Activated T-helper 1 cell treated with anti-CD3 and anti-CD28 coated beads, Interleukin-12 subunit alpha, Interleukin-12 subunit beta, Interleukin-2, Interleukin-4 antibody, amounts not matched to agents 30 ng/mL and 10 ng/mL and 1 ng/mL, durations not matched to agents 14 hours and 24 hours and 36 hours (primary cell): ENCODE measurements at places on chromosomes 7 and 10. TPM values are rescaled to one million over a fixed set of nuclear protein-coding genes. Genes with fewer than 3 reads are reported as not detected.

GRCh38 chr7:35848725-35849124 lies 47.9 kb downstream of the SEPTIN7 start:
- no peak for DNase-seq

TBX20 gene
- 0.15 and 0.23 TPM in 2 replicates for total RNA-seq

GRCh38 chr7:89129600-89130375 lies 334.3 kb upstream of the TEX47 start:
- DNase-seq: no peak

DNA sequence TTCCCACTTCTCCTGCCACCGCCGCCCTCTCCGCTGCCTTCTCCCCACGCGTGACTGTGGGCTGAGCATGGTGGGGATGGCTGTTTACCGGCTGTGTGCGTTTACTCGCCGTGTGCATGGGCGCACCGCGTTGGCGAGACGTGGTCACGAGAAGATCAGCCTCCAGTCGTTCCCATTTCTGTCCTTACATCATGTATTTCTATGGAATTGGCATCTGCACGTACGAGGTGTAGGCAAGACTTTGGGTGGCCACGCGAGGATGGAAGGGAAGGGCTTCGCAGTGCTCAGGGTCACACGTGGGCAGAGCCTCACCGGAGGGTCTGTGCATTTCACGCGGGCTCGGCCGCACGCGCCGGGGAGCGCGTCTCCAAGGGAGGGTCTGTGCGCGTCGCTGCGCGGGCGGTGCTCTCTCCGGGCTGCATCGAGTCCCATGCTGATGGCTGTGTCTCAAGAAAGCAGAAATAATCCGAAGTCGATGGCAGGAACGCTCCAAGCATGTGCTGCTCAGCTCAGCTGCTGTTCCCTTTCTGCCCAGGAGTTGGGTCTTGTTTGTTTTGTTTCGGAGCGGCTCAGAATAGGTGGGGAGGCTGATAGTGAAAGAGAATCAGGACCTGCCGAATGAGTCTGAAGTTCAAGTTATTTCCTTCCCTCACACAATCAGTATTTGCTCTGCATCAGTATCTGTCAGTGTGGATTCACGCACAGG lies 973 bp downstream of the CAMK1D start:
- DNase-seq: peak; percentile 43

TRIM4 gene
- total RNA-seq: 22.1 and 24.1 TPM in 2 replicates

LIPF gene
- not detected in 2 replicates for total RNA-seq

GRCh38 chr7:137626469-137627067 lies 220.2 kb downstream of the DGKI start:
- DNase-seq: peak; percentile 9

DNA sequence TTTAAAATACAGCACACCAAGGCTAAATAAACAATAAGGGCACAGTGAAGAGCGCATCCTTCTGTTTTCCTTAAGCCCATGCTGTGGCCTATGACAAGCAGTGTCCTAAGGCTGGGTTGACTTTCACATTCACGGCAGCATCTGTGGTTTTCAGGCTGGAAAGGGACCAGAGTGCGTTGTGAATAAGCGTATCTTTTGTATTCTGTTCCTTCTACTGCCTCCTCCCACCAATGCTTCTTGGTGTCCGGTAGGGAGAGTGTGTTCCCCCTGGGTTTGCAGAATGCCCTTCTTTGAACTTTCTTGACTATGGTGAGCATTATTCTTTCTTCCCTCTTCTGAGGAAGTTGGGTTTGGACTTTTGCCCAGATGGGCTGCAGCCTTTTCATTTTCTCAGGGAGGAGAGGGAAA lies 73.6 kb downstream of the ABCA13 start:
- DNase-seq: no peak

GRCh38 chr10:71831646-71832552 lies 19.2 kb downstream of the PSAP start:
- no peak for DNase-seq

DNA sequence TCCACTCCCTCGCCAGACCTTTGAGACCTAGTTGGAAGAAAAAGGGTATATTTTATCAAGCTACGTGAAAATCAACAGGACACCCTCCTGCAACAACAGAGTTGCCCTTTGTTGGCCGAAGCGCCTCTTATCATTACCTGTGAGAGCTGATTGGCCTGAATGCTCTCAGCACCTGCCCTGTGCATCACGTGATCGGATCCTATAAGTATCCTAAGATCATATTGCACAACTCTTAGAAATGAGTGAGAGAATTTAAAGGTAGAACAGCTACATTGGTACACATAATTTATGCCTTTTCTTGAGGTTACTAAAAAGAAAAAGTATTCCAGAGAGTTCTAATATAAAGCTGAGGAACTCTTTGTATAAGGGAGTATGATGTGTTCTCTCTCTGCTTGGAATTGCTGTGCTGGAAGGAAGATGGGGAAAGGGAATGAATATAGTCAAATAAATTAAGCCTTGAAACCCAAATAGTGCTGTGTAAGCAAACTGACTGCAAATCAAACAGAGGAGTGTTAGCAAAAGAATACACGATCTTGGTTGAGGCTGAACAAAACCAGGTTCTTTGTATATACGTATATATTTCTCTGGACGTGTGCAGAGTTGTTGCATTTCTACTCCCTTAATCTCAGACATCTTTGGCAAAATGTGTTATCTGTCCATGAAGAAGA lies 69.3 kb downstream of the LRRC4 start:
- DNase-seq: no peak

- DNase-seq: no peak
These were observed 33.7 kb downstream of the SCRN1 start for GRCh38 chr7:29955799-29956486.

- DNase-seq: no peak
These were observed 234.5 kb upstream of the COBL start for GRCh38 chr7:51551070-51551469.

GRCh38 chr10:90583416-90583815 lies 274.4 kb downstream of the HTR7 start:
- no peak for DNase-seq

DNA sequence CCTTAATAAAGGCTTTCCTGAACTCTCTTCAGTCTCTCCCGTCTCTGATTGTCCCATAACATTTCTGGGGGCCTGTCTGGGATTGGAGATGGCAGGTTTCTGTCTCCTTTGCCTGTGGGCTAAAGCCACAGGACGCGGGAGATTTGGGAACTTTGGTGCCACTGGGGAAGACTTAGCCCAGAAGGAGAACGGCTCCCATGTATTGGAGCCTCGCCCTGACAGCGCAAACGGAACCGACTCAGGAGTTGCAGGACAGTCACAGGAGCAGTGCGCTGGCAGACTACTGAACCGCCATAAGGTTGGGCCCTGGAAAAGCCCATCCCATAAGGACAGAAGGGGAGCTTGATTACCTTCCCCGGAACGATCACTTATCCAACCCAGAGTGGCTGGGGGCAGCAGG lies 7.1 kb upstream of the ZNF33B start:
- DNase-seq: no peak

- no peak for DNase-seq
These were observed at the start of gene SEMA3C for GRCh38 chr7:80918909-80919721. SEMA3C (minus strand) TSS chr7:80919051; CDS start chr7:80916781, 2,270 bp downstream.
